ENCODE measurements at places on chromosomes 2 and 18. TPM values are rescaled to one million over a fixed set of nuclear protein-coding genes. Genes with fewer than 3 reads are reported as not detected.

DNA sequence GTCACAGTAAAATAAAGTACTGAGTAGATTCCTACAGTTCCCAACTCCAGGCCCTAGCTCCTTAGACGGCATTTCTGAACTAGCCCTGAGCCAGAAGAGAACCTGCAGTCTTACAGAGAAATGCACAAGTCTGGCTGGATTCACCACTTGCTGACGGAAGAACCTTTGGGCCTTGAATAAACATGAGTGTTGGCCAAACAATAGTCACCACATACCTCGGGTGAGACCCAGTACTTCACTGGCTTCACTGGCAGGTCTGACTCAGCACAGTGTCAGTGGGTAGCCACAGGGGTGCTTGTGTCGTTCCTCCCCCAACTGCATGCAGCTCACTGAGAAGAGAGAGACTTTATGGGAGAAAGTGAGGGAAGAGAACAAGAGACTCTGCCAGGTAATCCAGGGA, 88.9 kb downstream of the TMEM185B start:
- DNase-seq = no peak

Gene BOK
- polyA plus RNA-seq = 32.1 TPM

Gene TACR1
- 1.5 TPM for polyA plus RNA-seq

Gene KCNK3
- 1.2 TPM for polyA plus RNA-seq

All from right renal pelvis (tissue), 4 donors.